Uterine smooth muscle cell (primary cell): ENCODE measurements at places on chromosomes 3 and 15. TPM values are rescaled to one million over a fixed set of nuclear protein-coding genes. Genes with fewer than 3 reads are reported as not detected.

Gene MESP2
- 0.55 and 0.75 TPM in 2 replicates for total RNA-seq

Gene GLDN
- total RNA-seq: 0.22 and 0.37 TPM in 2 replicates

Gene PLA2G4B
- total RNA-seq: 1.2 and 1.9 TPM in 2 replicates

Gene ECT2
- total RNA-seq: 33.6 and 96.7 TPM in 2 replicates

Gene MYZAP
- 1.2 and 1.6 TPM in 2 replicates for total RNA-seq
